Stimulated activated CD4-positive, alpha-beta T cell treated with anti-CD3 and anti-CD28 coated beads, Interleukin-4, amount 100 ng/mL, for 4 hours (primary cell): ENCODE measurements at places on chromosomes 11 and 22.

- no peak for DNase-seq
These were observed 12.1 kb upstream of the ARHGAP8 start for GRCh38 chr22:44740307-44740706.

- DNase-seq = no peak
These were observed 15.2 kb downstream of the CD82 start for GRCh38 chr11:44580701-44581100.

DNA sequence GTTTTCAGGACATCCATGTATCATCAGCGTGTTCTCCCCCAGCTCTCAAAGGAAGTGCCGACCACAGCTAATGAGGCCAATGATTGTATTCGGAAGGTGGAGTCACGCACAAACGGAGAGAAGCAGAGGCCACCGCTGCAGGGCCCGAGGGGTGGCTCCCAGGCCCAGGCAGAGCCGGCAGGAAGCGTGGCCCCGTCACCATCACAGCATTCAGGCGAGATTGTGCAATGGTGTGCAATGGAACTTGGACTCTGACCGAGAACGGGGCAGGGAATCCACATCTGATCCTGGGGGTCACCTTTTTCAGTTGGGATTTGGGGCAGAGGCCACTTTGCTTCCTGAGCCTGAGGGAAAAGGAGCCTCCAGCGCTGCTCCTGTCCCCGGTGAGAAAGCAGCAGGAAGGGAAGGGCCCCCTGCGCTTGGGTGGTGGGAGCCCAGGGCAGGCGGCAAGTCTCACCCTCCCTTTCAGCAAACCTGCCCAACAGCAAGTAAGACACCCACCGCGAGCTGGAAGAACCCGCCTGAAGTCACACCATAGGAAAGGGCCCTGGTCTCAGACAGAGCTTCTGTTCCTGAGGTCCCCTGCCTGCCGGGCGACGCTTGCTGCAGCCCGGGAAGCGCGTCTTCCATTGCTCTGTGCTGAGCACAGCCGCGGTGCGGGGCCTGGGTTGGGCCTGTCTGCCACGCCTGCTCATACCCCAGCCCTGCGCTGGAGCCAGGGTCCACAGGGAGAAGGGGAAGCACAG, 1430.7 kb downstream of the BRD1 start:
- DNase-seq = no peak

DNA sequence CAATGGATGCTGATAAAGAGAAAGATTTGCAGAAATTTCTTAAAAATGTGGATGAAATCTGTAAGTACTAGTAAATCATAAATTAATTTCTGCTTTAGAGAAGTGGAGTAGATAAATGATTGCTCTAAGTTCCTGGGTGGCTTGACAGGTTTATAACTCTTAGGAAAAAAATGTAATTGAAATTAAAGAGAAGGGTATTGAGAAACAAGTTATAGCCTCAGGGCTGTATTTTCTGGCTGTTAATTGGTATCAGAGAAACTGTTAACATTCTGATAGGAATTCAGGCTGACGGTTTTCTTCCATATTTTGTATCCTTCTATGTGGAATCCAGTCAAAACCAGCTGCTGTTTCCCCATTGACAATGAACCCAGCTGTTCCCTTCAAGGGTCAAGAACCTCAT, 1.9 kb downstream of the TTC12 start:
- DNase-seq = no peak

- peak; percentile 6 for DNase-seq
These were observed 85.8 kb downstream of the TRMU start for GRCh38 chr22:46421267-46421666.

DNA sequence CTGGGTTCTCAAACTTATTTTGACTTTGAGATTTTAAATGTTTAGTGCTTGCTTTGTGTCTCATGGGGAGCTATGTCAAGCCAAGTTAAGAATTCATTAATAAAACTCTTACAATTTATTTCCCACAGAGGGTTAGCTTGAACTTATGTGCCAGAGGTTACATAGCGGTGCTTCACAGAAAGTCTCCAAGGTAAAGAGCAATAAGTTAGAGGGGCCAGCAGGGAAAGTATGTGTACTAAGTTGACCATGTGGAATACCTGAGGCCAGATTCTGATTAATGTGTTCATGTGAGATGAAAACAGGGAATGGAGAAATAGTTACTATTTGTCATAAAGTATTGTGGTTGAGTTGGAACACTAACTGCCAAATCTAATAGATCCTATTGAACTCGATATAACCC, 149.3 kb downstream of the TMEM135 start:
- DNase-seq = no peak

- DNase-seq = no peak
These were observed 120.1 kb upstream of the SLC5A12 start for GRCh38 chr11:26841818-26842473.

DNA sequence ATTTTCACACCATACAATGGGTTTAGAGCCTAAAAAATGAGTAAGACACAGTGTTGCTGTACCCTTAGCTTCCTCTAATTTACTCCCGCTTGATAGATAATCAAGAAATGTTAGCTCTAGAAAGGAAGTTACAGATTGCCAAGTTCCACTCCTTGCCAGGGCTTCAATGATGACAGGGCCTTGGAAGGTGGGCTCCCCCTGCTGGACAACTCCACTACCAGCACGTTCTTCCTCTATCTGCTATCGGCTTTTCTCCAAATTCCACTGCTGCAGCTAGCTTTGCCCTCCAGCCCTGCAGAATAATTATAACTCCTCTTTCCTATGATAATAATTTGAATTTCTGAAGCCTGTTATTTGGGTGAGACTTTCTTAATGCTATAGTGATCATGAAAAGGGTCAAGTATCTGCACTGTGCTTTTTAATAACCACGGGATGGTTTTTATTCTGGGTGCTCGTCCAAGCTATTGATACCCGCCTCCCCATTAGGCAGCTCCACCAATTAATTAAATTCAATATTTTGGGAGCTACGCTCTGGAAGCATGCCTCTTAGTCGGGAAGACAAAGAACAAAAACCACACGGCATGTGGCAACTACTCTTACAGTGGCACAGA, 9.0 kb downstream of the SYN3 start:
- DNase-seq = peak; percentile 52

- DNase-seq = no peak
These were observed 688 bp upstream of the LRRC74B start for GRCh38 chr22:21044931-21045584.

GRCh38 chr11:78417175-78417887, at the start of gene GAB2:
Gene GAB2, minus strand, starts transcription at chr11:78417820. Its CDS starts 100 bp downstream, at chr11:78417720.
- peak; percentile 5 for DNase-seq

DNA sequence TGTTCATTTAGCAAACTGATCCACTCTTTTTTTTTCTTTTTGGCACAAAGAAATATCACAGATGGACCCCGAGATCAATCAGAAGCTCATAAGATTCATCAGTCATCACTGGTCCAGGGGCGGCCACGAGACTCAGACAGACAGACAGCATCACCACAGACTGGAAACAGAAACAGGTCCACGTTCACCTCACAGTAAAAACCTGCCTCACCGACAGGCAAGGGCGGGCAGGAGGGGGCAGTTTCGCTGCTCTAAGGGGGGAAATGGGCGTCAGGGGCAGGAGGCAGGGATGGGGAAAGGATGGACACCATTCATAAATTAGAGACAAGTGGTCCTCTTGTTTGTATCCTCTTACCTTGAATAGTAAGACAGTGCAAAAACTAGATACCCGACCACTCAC, 16.5 kb downstream of the CHST1 start:
- DNase-seq = no peak

GRCh38 chr22:48729499-48730171, 1098.0 kb downstream of the BRD1 start:
- DNase-seq = no peak

DNA sequence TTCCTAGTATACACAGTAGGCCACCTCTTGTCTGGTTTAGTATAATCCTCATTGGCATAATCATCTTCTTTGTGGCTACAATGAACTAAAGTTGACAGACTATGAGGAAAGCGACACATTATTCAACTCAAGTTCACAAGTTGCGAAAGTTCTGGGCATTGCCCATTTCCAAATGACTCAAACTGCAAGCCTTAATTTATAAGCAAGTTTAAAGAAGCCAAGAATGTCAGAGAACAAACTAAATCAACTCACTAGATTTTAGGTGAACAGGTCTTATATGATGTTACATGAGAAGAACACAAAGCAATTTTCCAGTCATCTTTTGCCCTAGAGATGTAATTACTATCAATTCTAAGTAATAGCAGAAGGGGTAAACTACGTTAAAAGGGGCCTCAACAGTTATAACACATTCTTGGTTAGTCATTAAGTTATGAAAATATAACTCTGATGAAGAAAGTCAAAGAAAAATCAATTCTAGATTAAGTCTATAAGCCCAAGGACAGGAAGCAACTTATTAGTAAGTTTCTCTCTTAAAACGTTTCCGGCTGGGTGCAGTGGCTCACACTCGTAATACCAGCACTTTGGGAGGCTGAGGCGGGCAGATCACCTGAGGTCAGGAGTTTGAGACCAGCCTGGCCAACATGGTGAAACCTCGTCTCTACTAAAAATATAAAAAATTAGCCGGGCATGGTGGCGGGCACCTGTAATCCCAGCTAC, 21.5 kb downstream of the PICALM start:
- DNase-seq = no peak

GRCh38 chr11:113351480-113351879, 36.1 kb upstream of the ANKK1 start:
- DNase-seq = no peak

- DNase-seq = no peak
These were observed 13.8 kb downstream of the TSPAN32 start for GRCh38 chr11:2315395-2316168.

DNA sequence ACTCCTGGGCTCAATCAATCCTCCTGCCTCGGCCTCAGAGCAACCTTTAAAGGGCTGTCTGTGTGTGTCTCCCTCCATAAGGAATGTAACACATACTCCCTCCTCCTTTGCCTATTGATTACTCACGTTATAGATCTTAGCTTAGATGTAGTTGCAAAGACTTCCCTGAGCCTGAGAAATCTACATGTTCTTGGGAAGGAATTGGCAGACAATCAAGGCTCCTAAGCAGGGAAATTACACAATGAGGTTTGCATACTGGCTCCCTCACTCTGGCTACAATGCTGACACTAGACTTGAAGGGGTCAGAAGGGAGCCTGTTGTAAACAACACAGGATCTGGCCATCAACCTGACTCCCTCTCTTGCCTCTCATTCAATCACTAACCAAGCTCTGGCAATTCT, 5.2 kb upstream of the OLFML1 start:
- DNase-seq = no peak

- no peak for DNase-seq
These were observed 58.5 kb upstream of the SESN3 start for GRCh38 chr11:95289378-95290101.

GRCh38 chr11:96272529-96273222, 70.3 kb downstream of the MAML2 start:
- DNase-seq = no peak

DNA sequence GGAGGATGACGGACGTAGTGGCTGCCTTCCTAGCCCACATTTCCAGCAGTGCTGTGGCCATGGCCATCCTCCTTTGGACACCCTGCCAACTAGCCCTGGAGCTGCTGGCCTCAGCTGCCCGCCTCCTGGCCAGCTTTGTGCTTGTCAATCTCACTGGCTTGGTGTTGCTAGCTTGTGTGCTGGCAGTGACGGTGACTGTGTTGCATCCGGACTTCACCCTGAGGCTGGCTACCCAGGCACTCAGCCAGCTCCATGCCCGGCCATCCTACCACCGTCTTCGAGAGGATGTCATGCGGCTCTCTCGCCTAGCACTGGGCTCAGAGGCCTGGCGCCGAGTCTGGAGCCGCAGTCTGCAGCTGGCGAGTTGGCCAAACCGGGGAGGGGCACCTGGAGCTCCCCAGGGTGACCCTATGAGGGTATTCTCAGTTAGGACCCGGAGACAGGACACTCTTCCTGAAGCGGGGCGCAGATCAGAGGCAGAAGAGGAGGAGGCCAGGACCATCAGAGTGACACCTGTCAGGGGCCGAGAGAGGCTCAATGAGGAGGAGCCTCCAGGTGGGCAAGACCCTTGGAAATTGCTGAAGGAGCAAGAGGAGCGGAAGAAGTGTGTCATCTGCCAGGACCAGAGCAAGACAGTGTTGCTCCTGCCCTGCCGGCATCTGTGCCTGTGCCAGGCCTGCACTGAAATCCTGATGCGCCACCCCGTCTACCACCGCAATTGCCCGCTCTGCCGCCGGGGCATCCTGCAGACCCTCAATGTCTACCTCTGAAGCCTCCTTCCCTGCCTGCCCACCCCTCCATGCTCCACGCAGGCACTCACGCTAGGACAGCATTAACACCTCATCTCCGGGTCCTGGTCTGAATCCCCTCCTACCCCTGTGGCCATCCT, 1.6 kb downstream of the RNF26 start:
- no peak for DNase-seq

DNA sequence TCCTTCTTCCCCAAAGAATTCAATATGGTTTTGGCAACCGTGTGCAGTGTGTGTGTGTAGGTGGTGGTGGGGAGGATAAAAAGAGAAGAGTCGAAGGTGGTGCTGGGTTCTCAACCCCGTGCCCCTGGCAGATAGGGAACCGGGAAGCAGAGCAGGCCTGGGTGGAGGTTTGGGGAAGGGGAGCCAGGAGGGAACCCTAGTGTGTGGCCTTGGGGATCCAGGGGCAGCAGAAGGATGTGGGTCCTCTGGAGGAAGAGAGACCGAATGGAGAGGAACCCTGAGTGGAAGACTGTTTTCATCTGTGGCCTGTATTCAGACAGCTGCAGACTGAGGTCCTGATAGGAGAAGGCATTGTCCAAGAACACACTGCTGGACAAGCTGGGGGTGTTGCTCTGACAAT, 73.3 kb upstream of the B3GAT1 start:
- DNase-seq = no peak

DNA sequence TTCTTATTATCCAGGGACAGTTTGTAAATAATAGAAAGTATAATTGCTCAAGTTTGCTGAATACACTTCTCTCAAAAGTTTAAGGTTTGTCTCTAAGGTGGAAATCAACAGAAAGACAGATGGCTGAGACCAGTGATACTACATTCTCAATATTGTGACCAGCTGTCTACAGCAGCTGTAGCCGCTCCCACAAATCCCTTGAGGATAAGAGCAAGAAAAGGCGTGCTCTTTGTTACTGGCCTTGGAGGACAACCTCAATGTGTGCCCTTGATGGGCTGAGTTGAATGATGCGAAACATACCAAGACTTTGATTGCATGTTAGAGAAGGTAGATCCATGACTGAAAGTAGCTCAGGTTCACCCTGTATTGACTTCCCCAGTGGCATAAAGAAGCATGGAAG, 6.1 kb downstream of the OR6M1 start:
- no peak for DNase-seq

GRCh38 chr22:35275580-35275979, 18.3 kb downstream of the HMGXB4 start:
- no peak for DNase-seq
